ENCODE measurements at places on chromosomes 6 and 20. TPM values are rescaled to one million over a fixed set of nuclear protein-coding genes. Genes with fewer than 3 reads are reported as not detected.

The BNIP5 gene
- total RNA-seq = 0.04 TPM

The TXLNB gene
- total RNA-seq = not detected

The YTHDF1 gene
- total RNA-seq = 56.2 TPM

The CDSN gene
- 0.06 TPM for total RNA-seq

The ATXN1 gene
- 2.5 TPM for total RNA-seq

The PKIB gene
- total RNA-seq = 0.74 TPM

The SLC4A11 gene
- 15.6 TPM for total RNA-seq

The HSPA1L gene
- 1.4 TPM for total RNA-seq

The SLC22A23 gene
- 11.8 TPM for total RNA-seq

The MAS1 gene
- total RNA-seq = not detected

The JPH2 gene
- 6.8 TPM for total RNA-seq

The SULF2 gene
- total RNA-seq = 27.8 TPM

The SCAND1 gene
- total RNA-seq = 93.3 TPM

The OOEP gene
- total RNA-seq = not detected

The MPIG6B gene
- total RNA-seq = not detected

The MCHR2 gene
- not detected for total RNA-seq

The TMEM170B gene
- total RNA-seq = 0.72 TPM

The SMLR1 gene
- not detected for total RNA-seq

The TGM2 gene
- total RNA-seq = 428 TPM

The TNFRSF21 gene
- 11.7 TPM for total RNA-seq

The ELOVL4 gene
- total RNA-seq = 1.6 TPM

The LMBRD1 gene
- total RNA-seq = 10.3 TPM

The FAXC gene
- total RNA-seq = 6.3 TPM

The HM13 gene
- 251 TPM for total RNA-seq

The ZNF512B gene
- total RNA-seq = 13.0 TPM

The ARHGAP18 gene
- 5.3 TPM for total RNA-seq

The HLA-DPA1 gene
- total RNA-seq = not detected

The BHLHE23 gene
- not detected for total RNA-seq

The FAM217B gene
- 7.7 TPM for total RNA-seq

The APCDD1L gene
- 0.11 TPM for total RNA-seq

The HLA-DMA gene
- total RNA-seq = 3.3 TPM

The TREML2 gene
- total RNA-seq = not detected

The BPIFB4 gene
- not detected for total RNA-seq

The XKR7 gene
- not detected for total RNA-seq

The ARHGAP40 gene
- total RNA-seq = not detected

The ADTRP gene
- 0.29 TPM for total RNA-seq

The RCAN2 gene
- total RNA-seq = not detected

The SLC17A1 gene
- total RNA-seq = not detected

Measured in A549 treated with dexamethasone at 1 μM for 4 hours (cell line).